ENCODE measurements at places on chromosomes 16 and 17.

DNA sequence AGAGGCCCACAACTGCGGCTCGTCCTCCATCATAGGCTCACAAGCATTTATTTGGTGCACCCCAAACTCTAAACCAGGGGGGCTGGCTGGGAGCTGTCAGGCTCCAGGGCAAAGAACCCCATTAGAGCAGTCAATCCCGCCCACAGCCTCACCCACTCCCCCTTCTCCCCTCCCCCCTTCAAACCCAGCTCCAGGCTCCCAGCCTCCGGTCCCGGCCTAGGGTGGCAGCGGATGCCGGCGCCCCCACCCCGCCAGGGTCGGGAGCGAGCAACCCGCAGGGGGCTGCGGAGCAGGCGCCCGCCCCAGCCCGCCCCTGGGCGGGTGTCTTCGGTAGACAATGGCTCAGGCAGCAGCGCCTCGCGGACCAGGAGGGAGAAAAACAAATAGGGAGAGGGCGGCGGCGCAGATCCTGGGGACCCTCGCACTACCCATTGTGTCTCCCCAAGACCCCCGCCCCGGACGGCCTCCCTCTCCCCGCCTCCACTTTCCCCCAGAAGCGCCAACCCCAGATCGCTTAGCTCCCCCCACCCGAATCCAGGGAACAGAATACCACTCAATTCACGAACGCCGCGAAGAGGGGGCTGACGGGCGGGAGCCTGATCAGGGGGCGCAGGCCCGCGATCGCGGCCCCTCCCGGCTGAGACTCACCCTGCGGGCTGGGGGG lies 572 bp downstream of the FAM171A2 start:
- no peak for DNase-seq

- DNase-seq, result no peak
These were observed 8.2 kb upstream of the PHF12 start for GRCh38 chr17:28959471-28959871.

GRCh38 chr16:15993541-15993940 lies 44.1 kb downstream of the ABCC1 start:
- DNase-seq, result no peak

- no peak for DNase-seq
These were observed 1.4 kb downstream of the RETREG3 start for GRCh38 chr17:42607769-42608168.

DNA sequence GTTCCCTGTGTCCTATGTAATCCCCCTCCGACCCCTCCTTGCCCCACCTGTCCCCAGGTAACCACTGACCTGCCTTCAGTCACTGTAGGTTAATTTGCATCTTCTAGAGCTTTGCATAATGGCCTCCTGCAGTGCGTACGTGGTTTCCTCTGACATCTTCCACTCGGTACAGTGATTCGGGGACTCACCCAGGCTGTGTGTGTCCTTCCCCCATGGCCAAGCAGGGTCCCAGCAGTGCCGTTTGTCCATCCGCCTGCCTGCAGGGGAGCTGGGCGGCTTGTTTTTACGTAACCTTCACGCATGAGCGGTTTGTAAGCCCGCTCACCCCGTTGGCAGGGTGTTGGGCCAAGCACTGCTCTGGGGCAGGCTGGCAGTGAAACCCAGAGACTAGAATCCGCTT lies 7.9 kb downstream of the MAPK8IP3 start:
- DNase-seq, result no peak

GRCh38 chr17:82384730-82385481 lies 13.3 kb downstream of the UTS2R start:
- DNase-seq, result no peak

DNA sequence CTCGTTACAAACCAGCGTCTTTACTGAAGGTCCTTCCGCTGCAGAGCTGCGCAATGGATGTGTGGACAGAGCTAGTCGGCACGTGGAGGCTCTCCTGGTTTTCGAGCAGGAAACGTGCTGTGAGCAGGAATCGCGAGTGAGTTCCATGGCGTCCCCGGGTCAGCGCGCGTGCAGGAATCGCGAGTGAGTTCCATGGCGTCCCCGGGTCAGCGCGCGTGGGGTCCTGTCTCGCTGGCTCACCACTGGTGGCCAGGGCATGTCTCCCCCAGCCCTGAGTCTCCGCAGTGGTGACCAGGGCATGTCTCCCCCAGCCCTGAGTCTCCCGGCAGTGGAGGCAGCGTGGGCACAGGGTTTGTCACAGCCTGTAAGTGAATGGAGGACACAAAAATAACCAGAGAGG lies 62.7 kb downstream of the KLHDC4 start:
- no peak for DNase-seq

DNA sequence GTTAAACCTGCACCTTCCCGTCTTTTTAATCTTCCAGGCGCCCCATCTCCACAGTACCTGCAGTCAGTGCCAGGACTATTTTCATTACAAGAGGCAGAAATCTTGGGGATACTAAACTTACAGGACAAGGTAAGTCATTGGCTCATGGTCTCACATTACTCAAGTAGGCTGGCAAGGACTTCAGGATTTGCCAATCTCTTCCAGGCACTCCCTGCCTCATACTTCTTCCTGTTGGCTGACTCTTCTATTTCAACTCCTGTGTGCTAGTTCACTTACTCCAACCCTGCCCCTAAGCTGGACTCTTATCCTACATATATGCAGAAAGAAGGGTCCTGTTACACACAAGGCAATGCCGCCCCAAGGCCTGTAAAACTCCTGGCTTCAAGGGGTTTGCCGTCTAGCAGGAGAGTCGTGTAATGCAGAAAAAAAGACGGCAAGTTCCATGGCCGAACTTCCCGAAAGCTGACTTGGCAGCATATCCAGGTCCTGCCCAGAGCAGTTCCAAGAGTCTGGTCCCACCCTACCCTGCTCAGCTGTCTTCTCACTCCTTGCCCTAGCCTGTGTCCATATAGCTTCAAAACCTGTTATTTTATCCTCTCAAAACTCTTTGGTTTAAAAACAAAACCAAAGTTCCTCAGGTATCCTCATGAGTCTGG lies 14.8 kb downstream of the ERN1 start:
- no peak for DNase-seq

DNA sequence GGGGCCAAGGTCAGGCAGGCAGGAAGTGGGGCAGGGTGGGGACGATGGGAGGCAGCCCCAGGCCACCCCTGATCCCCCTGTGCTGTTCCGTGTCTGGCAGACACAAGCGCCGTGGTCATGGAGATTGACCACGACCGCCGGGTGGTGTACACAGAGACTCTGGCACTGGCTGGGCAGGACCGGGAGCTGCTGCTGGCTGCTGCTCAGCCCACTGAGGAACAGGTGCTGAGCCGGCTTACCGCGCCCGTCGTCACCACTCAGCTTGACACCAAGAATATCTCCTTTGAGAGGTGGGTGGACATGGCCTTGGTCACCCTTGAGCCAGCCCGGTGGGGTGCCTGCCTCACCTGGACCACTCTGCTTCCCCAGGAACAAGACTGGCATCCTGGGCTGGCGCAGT lies 13.7 kb downstream of the CORO6 start:
- DNase-seq, result no peak

- no peak for DNase-seq
These were observed 7.7 kb upstream of the PCTP start for GRCh38 chr17:55743103-55743679.

DNA sequence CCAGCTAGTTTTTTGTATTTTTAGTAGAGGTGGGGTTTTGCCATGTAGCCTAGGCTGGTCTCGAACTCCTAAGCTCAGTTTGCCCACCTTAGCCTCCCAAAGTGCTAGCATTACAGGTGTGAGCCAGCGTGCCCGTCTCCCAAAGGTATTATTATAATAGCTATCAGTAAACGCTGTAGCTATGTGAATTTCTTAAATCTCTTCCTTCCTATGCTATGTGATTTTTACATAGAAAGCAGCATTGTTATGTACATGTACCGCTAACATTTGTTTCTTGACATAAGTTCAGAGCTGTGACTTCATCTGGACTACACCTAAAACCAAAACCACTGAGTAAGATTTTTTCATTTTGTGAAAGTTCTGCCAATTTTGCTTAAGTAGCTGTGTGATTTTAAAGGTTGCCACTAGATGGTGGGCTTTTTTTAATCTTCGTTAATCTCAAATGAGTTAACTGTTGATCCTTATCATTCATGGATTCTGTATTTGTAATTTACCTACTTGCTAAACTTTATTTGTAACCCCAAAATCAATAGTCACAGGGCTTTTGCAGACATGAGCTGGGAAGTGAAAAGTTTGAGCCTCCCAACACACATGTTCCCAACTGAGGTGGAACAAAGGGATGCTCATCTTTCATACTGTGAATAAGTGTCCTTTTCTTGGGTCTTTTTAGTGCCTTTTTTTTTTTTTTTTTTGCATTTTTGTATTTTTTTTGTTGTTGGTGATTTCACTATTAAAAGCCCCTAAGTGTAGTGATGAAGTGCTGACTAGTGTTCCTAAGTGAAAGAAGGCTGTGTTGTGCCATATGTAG lies 21.9 kb downstream of the PRKAR1A start:
- DNase-seq, result no peak

GRCh38 chr16:896261-897199 lies 74.3 kb downstream of the LMF1 start:
- DNase-seq, result no peak

DNA sequence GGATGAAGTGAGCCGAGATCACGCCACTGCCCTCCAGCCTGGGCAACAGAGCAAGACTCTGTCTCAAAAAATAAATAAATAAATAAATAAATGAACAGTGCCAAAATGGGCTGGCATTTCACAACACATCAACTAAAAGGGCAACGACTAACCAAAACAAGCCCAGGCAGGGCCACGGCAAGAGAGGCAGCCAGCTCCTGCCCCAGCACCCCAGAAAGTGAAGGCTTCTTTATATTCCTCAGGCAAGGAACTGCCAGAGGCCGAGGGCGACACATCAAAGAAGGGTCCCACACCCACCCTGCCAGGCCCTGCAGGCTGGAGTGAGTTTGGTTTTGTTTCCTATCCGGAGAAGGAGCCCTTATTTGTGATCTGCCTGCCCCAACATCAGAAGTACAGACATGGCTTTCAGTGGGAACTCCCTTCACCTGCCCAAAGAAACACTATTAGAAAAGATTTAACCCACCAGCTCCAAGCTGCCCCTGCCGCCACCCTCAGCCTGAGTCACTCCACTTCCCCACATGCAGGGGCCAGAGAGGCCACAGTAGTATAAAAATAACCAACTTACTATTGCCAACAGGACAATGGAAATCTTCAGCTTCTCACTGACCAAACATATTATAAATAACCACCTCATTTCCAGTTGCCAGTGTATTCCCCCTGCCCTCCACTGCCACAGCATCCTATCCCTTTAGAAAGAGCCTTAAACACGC lies 8.0 kb downstream of the FBXO31 start:
- no peak for DNase-seq

GRCh38 chr16:58493756-58494431 lies 6.0 kb upstream of the NDRG4 start:
- no peak for DNase-seq

- no peak for DNase-seq
These were observed 122.3 kb upstream of the SEC14L1 start for GRCh38 chr17:77018504-77018903.

GRCh38 chr16:14300705-14301168 lies 229.6 kb downstream of the MRTFB start:
- DNase-seq, result no peak

GRCh38 chr17:37221865-37222264 lies 153.9 kb upstream of the C17orf78 start:
- no peak for DNase-seq

GRCh38 chr16:56629531-56629930 lies 2.9 kb upstream of the MT1M start:
- DNase-seq, result no peak

DNA sequence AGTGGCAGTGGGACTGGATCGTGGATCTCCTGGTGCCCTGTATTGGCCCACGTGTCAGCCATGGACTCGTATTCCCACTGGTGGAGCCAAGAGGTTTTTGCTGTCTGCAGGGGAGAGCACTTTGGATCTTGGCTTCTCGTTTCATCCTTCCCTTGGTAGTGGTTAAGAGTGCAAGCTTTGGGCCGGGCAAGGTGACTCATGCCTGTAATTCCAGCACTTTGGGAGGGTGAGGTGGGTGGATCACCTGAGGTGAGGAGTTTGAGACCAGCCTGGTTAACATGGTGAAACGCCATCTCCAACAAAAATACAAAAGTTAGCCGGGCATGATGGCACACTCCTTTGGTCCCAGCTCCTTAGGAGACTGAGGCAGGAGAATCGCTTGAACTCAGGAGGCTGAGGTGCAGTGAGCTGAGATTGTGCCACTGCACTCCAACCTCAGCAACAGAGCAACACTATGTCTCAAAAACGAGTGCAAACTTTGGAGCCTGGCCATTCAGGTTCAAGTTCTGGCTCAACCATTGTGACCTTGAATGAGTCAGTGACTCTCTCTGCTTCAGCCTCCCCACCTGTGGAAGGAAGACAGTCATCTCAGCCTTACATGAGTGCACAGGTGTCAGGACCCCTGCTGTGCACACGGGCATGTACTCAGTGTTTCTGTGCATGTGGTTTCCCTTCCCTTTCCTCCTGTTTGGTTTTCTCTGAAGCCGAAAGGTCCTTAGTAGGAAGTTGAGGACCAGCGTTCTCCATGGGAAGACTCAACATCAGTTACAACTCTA lies 57.4 kb downstream of the PLCG2 start:
- no peak for DNase-seq

DNA sequence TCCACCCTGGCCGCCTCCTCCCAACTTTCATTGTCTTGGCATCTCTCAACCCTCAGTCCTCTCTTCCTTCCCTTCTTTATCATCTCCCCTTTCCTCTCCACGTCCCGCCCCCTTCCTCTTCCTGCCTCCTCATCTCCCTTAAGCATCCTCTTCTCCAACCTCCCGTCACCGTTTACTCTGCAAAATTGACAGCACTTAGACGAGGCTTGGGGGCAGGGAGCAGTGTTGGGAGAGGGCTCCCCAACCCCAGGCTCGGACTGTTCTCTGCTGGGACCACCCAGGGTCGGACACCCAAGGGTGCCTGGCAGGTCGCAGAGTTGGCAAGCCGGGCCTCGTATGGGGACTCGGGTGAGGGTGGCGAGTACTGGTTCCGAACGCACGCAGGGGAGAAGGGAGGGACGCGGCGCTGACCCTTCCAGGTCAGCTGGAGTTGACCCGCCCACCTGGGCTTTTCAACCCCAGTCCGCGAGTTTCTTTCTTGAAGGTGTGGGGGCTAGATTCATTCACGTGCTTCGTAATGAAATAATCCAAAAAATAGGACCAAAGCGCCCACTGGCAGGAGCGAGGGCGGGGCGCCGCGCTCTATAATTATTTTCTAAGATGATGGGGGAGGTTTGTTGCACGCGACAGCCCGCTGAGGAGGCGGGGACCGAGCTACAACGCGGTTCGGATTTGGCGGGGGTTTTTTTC lies 775 bp upstream of the PAGR1 start:
- DNase-seq, result no peak

DNA sequence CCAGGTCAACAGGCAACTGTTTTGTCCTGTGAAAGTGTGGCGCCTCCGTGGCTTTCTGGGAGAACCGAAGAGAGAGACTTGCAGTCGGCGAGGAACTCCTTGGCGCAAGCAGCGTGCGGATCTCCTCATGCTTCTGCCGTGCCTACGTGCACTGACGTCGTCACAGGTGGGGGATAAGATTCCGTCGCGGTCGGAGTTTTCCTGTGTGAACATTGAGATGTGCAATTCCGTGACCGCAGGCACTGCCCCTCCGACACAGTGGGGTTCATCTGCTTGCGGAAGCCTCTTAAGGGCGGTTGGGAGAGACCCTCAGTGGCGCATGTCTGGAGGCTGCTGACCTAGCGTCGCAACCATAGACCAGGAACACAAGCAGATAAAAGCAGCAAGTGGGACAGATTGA lies 212.3 kb upstream of the CHMP6 start:
- no peak for DNase-seq

All from activated T-cell treated with anti-CD3 and anti-CD28 coated beads for 4 hours (primary cell).